ENCODE measurements at places on chromosomes 7 and 10. TPM values are rescaled to one million over a fixed set of nuclear protein-coding genes. Genes with fewer than 3 reads are reported as not detected.

DNA sequence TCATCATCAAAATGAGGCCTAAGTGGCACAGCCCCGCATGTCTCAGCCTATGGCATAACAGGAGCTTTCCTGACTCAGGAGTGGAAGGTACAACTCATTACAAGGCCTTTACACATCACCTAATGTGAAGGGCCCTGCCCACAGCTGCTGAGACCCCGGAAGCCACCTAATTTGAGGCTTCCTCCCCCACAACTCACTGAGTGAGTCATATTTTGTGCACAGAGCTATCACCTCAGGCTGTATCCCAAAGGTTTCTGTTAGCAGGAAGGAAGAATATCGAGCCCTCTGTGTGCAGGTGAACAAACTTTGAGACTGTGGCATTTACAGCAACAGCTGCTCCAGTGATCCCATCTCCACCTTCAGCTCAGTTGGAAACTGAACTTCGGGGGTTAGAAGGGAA, 20.6 kb downstream of the HTR5A start:
- no peak for DNase-seq

GRCh38 chr7:43646603-43647338, 63.9 kb downstream of the STK17A start:
- DNase-seq = no peak

GRCh38 chr10:131271195-131271880, 40.2 kb downstream of the TCERG1L start:
- DNase-seq = no peak

Gene CPA4
- total RNA-seq = not detected

DNA sequence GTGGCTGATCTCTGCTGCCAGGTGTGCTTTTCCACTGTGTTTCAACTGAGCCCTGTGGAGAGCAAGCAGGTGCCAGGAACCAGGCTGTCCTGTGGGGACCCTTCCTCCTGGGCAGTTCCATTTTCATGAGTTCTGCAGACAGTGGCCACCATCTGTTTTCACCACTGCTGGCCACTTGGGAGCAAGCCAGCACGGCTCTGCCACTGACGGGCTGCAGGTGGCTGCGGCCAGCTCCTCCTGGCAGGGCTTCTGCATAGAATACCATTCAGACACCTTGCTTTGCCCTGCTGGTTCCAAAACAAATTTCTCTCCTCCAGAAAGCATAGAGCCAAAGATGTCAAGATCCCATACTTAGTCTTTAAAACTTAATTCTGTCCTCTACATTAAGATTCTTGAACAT, 48.3 kb downstream of the LANCL2 start:
- DNase-seq = no peak

GRCh38 chr7:16921644-16922257, 40.0 kb upstream of the AGR3 start:
- no peak for DNase-seq

DNA sequence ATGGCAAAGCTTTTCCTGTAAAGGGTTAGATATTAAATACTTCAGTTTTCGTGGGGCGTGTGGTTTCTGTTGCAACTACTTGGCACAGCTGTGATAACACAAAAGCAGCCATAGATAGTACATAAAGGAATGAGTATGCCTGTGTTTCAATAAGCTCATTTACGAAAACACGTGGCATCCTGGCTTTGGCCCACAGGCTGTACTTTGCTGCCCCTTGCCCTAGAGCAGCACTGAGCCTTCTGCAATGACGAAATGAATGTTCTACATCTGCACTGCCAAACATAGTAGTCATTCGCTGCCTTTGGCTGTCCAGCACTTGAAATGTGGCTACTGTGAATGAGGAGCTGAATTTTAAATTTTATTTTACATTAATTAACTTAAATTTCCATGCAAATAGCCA, 376.2 kb upstream of the TPK1 start:
- DNase-seq = no peak

Gene MALRD1
- total RNA-seq = not detected

Gene SPDYE5
- total RNA-seq = not detected

Gene CCZ1
- total RNA-seq = 58.4 TPM

Gene SUGCT
- 15.2 TPM for total RNA-seq

- no peak for DNase-seq
Observed at GRCh38 chr10:22332116-22332692, 11.3 kb downstream of the BMI1 start.

DNA sequence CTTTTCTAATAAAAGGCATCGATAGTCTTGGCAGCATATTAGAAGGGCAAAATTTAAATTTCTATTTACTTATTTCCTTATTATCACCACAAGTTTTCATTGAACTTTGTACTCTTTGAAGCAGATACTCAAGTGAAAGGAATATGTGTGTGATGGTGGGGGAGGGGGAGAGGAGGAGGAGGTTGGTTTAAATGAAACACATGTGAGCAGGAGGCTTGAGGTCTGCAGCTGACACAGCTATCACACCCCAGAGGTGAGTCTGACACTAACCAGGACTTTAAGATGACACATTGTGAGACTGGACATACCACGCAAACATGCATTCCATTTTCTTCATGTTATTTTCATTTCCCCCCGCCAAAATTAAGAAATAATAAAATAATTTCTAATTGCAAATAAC, 63.3 kb downstream of the CTTNBP2 start:
- no peak for DNase-seq

- no peak for DNase-seq
Observed at GRCh38 chr7:105989686-105990085, 26.6 kb downstream of the CDHR3 start.

Gene TET1
- total RNA-seq = 7.4 TPM

DNA sequence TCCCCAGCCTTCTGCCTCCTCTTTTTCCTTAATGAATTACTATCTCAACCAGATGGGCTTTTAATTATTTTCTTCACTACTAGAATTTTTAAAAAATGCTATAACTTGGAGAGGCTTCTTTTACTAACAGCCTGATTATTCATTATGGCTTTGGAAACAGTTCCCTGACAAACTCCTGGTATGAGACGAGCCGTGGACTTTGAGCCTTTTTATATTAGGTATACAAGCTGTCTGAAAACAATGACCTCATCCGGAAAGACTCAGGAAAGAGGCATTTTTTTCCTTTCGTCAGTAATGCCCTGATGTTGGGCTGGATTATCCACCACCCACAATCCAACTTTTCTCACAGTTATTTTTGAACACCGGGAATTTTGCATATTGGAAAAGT, 26.7 kb upstream of the ABLIM1 start:
- DNase-seq = no peak

- DNase-seq = peak; percentile 8
Observed at GRCh38 chr7:20214921-20215669, 2.1 kb downstream of the MACC1 start.

Gene LRRN3
- total RNA-seq = 9.3 TPM

- DNase-seq = no peak
Observed at GRCh38 chr10:21602313-21602712, 68.3 kb downstream of the MLLT10 start.
